ENCODE measurements at places on chromosomes 16 and 17.

- no peak for DNase-seq
Observed at GRCh38 chr17:65013613-65014391, 42.7 kb downstream of the GNA13 start.

- no peak for DNase-seq
Observed at GRCh38 chr16:28913946-28914724, 10.9 kb downstream of the RABEP2 start.

GRCh38 chr17:77212833-77213777 lies 72.3 kb downstream of the SEC14L1 start:
- DNase-seq: no peak

DNA sequence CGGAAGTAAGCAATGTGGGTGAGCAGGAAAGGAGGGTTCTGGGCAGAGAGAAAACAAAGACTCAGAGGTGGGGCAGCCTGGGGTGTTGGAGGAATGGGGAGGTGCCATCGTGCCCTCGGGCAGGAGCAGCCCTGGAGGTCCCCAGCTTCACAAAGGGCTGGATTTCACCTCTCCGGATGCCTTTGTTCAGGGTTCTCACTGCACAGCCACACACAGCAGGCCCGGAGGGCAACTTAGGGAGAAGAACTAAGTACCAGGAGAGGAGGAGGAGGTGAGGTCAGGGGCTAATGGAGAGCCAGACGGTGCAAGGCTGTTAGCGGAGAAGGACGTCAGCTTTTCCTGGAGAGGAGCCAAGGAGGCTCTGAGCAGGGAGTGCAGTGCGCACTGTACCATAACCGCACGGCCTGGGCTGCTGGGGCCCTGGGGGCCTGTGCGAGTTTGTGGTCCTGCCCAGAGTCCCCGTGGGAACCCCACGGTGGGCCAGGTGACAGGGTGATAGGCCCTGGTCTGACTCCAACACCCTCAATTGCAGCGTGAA lies 9.3 kb downstream of the ARRB2 start:
- DNase-seq: no peak

DNA sequence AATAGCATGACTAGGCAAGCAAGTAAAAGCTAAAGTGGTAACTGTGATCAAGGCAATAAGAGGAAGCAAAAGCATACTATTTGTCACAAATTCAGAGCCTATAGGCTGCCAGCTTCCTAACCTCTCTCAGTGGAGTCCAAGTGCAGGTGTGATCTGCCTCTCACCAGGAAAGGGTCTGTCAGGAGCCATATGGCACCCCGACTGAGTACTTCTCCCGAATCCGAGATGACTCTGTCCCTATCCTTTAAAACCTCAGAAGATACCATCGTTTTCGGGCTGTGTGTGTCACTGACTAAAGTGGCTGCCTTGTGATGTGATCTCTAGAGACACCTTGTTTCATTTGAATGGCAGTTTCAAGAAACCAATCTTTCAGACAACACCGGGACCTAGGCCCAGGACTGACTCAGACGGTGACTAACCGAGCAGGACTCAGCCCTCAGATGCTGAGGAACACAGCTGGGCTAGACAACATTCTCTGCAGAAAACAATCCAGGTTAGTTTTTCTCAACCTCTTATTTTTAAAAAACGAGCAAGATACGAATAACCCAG lies 63.6 kb downstream of the SMG6 start:
- no peak for DNase-seq

- DNase-seq: no peak
Observed at GRCh38 chr16:28321700-28322411, 29.5 kb downstream of the SBK1 start.

DNA sequence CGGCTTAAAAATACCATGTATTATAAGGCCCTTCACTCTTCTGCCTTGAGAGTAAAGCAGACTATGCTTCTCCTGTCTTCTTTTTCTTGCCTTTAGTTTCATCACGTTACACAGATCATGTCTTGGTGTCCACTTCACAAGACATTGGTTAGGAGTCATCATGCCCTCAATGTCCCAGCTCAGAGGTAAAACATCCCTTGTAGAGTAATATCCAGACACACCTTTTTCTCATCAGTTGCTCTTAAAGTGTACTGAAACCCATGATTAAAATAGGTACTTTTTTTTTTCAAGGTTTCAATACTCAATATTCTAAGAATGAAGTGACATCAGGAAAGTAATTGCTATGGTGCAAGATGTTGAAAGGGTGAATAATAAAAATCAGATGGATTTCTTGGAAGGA lies 267.8 kb downstream of the PMP22 start:
- no peak for DNase-seq

DNA sequence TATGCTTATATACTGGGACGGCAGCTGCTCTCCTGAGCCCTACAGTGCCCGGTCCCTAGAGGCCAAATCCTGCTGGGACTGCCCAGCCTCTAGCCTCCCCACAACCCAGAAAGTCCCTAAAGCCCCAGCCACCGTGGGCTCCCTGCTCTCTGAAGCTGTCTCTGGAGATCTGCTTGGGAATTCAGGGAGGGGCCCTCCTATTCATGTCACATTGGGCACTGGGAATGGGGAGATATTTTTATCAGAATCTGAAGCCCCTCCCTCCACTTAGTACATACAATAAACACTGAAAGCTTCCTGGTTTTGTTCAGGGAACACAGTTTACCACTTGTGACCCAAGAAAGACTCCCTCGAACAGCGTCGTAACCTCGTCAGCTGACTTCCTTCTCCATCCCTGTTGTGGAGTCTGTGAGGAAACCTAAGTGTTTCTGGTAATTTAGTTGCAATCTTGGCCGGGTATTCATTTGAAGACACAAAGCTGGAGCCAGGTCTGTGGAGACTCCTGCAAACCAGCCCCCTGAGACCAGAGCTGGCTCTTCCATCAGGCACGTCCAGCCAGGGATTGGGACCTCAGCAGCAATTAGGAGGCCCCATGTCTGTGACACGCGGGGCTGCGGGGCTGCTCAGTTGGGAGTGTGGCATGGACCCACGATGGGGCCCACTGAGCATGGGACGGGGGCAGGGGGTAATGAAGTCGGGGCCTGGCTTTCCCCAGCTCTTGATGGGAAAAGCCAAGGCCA lies 38.5 kb downstream of the PGS1 start:
- peak; percentile 75 for DNase-seq

DNA sequence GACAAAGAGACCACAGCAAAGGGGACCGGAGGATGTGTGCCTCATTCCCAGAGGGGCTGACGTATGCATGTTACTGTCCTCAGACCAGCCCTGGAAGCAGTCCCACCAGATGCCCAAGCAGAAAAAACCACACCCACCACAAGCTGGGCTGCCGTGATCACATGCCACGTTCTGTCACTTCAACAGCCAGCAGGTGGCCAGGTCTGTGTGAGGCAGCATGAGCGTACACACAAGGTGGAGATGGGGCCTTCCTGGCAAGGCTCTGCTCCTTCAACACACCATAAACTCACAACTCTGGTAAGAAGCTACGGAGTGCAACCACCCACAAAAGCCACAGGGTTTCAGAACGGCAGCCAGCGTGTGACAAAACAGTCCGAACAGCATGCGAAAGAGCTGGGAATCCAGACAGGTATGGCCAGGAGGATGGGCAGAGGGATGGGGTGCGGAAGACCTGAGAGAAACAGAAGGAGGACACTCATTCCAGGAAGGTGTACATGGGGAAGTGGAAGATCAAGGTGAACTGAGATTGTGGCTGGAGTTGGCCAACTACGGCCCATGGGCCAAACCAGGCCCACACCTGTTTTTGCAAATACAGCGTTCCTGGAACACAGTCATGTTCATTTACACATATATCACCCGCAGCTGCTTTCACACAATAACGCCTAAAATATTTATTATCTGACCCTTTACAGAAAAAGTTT lies 27.9 kb downstream of the MBTPS1 start:
- DNase-seq: peak; percentile 75

GRCh38 chr17:72244494-72244893 lies 123.7 kb downstream of the SOX9 start:
- DNase-seq: no peak

DNA sequence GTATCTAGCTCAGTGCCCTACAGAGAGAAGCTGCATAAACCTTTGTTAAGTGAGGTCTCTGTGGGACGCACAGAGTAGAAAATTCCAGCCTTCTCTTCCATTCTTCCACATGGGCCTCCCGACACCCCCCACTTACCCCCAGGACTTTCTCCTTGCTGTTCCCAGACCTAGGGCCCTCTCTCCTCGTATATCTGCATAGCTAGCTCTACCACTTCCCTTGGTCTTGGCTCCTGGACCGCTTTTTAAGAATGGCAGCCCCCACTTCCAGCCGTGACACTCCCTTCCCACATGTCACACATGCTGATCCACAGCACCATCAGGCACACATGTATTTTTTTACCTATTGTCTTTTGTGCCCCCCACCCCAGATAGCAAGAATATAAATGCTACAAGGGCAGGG lies 16.7 kb upstream of the FOXJ1 start:
- DNase-seq: no peak

Measured in Right ventricle myocardium inferior (tissue), 1 donor.